ENCODE measurements at places on chromosomes 3 and 15. TPM values are rescaled to one million over a fixed set of nuclear protein-coding genes. Genes with fewer than 3 reads are reported as not detected.

Gene NUDT16
- total RNA-seq, result 7.7 TPM

Gene PLAAT1
- 7.4 TPM for total RNA-seq

Gene PCBP4
- 11.5 TPM for total RNA-seq

Gene TMC3
- total RNA-seq, result not detected

GRCh38 chr3:179369621-179370020 lies 22.1 kb downstream of the MFN1 start:
- ATAC-seq, result no peak

DNA sequence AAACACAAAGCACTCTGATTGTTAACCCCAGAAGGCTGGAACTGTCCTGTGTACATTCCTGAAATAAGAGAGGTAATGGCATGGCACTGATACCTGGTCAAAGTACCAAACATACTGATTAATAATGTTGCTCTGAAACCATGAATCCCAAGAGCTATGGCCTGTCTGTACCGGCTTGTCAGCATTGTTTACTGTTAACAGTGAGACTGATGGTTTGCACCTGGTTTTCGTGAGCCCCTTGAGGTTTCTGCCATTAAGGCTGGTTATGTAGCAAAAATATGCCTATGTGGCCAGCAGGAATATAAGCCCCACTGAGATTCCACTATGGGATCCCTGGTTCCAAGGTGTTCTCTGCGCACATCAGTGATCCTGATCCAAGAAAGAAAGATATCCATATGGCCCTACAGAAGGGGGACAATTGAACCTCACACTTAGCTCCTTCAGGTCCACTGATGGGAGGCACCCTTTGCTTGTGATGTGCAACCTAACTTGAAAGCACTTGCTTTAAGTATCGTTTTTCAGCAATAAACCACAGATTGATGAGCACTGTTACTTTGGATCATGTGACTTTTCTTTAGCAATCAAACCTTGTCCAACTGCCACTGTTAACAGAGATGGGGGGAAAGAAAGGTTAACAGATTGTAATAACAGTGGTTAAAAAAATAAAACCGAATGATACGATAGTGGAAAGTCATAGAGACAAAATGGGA lies 65.2 kb downstream of the TBL1XR1 start:
- no peak for ATAC-seq

- ATAC-seq, result no peak
These were observed 18.2 kb upstream of the STT3B start for GRCh38 chr3:31514570-31514969.
